Activated naive CD4-positive, alpha-beta T cell treated with anti-CD3 and anti-CD28 coated beads, Interleukin-2, amount 50 U/mL, for 72 hours (primary cell): ENCODE measurements at places on chromosomes 5 and 9. TPM values are rescaled to one million over a fixed set of nuclear protein-coding genes. Genes with fewer than 3 reads are reported as not detected.

GRCh38 chr5:168885324-168886120 lies 306.4 kb upstream of the PANK3 start:
- DNase-seq, result no peak

The GNAQ gene
- total RNA-seq, result 22.3 TPM

The PCDHA6 gene
- total RNA-seq, result not detected

DNA sequence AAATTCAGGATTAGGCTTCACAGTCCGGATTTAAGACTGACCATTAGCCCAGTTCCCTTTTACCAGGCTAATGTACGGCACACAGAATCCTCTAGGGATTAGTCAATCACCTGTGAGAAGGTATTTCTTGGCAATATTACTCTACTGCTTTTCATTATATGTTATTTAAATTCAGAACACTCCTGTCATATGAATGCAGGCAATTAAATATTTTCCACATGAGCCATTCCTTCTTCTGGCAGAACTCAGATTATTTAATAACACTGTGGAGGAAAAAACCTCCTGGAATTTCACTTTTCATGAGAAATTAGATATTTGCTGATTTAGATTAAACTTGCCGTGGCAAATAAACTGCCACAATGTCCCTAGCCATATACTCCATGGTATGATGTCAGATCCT lies 1357.5 kb upstream of the C9orf72 start:
- no peak for DNase-seq

DNA sequence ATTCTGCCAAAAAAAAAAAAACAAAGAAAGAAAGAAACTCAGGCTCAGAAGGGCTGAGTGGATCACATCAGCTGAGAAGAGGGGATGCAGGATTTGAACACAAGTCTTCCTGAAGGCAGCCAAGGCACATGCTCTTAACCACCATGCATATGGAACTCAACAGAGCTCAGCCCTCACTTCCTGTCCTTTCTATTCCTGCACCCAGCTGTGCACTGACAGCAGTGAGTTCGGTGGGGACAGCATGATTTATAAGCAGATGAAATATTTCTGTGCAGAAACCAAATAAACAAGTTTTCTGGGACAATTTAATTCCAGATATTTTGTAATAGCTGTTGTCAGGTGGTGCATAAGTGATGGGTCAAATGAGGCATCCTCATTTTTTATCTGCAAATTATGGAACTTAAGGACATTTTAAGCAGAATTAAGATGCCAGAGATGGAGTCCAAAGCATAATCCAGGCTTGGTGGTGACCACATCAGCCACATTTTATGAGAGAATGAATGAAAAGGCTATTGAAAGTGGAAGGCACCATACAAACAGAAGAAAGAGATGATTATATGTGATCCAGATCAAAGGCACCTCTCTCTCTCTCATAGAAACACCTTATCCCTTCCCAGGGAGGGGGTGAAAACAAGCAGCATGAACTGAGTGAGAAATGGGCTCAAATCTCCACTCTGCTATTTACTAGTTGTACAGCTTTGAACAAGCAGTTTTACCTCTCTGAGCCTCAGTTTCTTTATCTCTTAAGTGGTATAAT lies 303.6 kb upstream of the MSX2 start:
- DNase-seq, result no peak

The FAXDC2 gene
- total RNA-seq, result not detected

DNA sequence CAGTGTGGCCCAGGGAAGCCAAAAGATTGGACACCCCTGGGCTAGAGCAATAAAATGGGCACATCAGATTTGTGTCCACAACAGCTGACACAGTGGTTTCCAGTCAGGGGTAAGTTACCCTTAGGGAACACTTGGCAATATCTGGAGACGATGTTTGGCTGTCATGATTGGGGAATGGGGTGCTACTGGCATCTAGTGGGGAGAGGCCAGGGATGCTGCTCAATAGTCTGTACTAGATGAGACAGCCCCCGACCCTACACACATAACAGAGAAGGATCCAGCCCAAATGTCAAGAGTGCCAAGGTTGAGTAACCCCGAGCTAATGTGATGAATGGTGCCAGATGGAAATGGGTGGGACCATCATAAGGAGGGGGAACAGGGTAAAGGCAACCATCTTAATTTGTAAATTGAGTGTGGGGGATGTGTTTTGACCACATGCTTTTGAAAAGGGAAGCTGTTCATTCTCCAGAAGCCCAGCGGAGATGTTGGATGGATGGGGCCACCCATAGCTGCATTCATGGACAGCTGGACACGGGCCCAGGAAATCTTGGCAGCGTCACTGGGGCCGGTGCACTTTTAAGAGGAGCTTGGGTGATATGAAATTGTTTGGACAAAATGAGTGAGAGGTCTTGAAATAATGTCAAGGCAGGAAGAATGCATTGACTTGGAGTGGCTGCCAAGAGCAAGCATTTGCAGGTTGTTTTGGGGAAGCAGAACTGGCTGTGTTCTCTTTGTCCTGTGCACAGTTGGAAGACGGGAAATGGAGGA lies 33.4 kb downstream of the SYK start:
- no peak for DNase-seq

- DNase-seq, result no peak
Measured at GRCh38 chr5:66718374-66719002, 122.3 kb downstream of the MAST4 start.

DNA sequence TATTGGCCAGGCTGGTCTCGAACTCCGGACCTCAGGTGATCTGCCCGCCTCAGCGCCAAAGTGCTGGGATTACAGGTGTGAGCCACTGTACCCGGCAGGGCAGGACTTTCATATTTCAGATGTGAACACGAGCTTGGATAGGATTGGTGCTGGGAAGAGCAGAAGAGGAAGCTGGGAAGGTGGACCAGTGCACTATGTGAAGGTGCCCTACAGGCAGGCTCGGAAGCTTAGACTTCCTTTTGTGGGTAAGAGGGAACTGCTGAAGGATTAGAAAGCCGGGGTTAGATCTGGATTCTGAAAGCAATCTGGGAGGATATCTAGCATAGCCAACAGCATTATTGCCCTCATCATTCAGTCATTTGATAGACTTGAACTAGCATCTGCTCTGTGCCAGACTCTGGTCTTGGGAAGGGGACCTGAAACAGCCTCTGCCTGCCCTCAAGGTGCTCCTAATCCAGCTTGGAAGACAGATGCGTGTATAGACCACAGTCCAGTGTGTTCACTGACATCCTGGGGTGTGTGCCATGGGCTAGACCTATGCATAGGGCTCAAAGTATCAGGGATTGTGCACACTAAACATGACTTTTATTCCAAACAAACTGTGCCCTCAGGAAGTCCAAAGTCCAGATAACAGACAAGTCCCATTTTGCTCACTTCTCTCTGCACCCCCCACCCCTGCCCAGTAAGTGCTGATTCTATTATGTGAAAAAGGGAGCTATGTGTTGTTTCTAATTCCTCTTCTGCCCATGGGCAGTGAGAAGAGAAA lies 637 bp downstream of the CBY3 start:
- DNase-seq, result no peak

GRCh38 chr5:4020400-4020799 lies 424.8 kb downstream of the IRX1 start:
- no peak for DNase-seq

The GABRA6 gene
- total RNA-seq, result not detected

GRCh38 chr9:86186696-86187095 lies 72.8 kb downstream of the C9orf153 start:
- DNase-seq, result no peak

- no peak for DNase-seq
Measured at GRCh38 chr9:95819636-95820035, 55.9 kb upstream of the ERCC6L2 start.

The CDKN2A gene
- 0.43 TPM for total RNA-seq

The FBP1 gene
- total RNA-seq, result 1.2 TPM

DNA sequence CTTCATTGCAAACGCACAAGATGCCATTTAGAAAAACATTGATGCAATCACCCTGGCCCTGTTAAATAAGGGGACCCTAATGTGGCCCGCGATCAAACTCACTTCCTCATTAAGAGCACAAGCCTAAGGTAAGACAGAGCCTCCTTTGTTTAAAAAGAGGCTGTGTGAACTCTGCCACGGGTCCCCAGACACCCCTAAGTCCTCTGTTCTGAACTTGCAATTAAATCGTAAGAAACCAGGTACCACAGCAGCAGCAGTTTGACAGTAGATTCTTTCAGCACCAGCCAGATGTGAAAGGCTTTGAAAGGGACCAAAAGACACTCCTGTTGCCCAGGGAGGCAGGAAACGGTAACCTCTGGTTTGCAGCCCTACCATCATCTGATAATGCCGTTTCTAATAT lies 346.3 kb downstream of the TMEM167A start:
- no peak for DNase-seq

DNA sequence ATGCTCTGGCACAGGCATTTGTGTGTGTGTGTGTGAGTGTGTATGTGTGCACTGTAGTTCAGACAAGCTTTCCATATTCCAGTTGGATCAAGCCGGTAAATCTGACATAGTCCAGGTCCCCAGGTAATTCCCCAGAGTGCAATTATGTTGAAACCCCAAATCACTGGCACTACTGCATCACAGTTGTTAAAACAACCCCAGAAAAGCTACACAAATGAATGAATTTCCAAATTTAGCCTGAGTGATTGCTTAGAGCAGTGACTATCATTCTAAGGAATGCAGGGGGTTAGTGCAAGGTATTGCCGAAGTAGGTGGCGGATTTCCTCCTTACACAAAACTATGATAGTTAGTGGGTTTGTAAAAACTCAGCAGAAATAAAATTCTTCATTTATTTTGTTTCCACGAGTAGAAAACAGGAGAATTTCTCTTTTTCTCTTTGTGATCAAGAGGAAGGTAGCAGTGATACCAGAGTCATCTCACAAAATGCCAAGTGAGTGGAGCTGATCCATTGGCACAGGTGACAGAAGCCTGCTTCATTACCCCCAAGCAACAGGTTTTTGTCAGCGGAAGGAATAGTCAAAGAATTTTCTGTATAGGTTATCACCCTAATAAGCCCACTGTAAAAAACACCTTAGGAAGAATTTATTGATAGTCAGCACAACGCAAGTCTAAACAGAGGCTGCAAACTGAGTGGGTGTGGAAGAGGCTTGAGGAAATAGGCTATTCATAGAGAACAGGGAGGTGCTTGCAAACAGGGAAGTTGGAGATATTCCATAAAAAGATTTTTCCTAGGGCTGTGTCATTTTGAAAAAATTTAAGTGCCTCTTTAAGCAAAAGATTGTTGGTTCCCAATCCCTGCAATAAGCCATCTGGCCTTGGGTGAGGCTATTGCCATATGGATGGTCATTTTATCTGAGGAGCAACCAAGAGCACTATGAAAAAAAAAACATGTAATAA lies 385.1 kb downstream of the CHSY3 start:
- no peak for DNase-seq

GRCh38 chr5:68628082-68628814 lies 412.7 kb downstream of the PIK3R1 start:
- DNase-seq, result no peak

DNA sequence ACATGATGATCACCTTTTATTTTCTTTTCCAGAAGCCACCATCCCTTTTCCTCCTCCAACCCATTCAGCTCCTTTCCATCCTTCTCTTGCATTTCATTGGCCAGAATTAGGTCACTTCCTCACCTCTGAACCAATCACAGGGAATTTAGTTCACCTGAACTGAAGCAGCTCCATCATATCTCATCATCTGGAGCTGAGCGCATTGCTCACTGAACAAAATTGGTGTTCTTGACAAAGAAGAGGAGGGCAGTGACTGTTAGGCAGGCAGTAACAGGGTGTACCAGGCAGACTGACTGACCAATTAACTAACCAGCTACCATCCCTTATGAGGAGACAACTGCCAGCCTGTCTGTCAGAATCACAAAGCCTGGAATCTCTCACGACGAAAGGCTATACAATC lies 1.8 kb upstream of the ZNF354A start:
- no peak for DNase-seq

DNA sequence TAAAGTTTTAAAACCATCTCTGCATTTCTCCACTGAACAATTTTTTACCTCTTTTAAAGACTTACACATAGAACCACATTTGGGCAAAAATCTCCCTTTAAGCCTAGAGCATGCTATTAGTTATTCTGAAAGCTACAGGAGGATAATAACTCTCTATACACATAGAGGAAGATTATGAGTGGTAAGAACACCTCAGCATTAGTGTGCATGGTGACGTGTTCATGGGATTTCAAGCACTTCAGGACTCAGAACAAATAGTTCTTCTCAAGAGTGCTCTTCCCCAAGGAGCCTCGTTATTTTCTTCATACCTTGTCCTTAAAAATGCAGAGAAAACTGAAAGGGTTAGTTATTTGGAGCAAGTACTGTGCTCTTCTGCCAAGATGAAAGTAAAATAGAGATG lies 256.9 kb upstream of the TUSC1 start:
- no peak for DNase-seq

The SPEF2 gene
- total RNA-seq, result 31.2 TPM

DNA sequence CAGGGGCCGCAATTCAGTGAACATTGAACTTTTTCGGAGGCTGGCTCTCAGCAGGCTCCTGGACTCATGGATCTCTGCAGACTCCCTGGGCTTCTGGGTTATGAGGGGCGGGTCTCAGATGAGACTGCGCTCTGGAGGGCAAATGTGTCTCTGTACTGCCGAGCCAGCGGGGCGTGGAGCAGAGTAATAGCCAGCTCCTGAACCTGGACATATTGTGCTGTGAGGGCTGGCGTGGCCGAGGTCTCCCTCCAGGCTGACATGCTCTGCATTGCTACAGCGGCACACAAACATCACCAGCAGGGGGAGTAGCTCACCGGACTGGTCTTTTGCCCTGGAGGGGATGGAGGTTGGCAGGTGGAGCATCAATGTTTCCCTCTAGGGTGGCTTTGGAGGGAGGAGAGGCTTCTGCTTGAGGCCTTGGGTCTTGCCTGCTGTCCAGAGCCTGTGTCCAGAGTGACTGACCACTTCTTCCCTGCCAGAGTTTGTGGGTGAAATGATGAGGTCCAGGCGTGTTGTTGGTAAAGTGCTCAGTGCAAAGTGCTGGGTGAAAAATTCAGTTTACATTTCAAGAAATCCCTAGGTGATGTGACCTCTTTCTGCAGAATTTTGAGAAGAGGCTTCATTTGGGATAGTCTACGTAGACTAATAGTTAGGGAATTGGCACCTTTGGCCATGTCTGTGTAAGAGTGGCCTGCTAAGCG lies 10.9 kb upstream of the GADD45G start:
- no peak for DNase-seq

DNA sequence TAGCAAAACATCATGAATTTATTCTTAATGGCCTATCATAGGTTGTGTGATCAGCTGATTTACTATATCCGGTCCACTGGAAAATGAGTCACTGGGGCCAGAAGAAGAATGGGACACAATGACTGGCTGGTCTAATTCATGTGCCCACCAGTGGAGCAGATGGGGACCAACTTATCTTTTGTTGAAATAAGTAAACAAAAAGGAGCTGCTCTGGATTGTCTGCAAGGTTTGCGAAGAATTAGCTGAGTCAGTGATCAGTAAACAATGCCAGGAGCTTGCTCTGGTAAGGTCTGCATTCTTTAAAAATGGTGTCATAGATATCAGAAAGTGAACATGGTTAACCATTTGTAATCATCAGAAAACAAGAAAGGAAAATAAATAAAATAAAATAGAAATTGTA lies 128.0 kb downstream of the RASEF start:
- DNase-seq, result no peak

GRCh38 chr5:88509403-88509802 lies 240.8 kb upstream of the TMEM161B start:
- DNase-seq, result no peak

The ZNF474 gene
- total RNA-seq, result not detected
